ENCODE measurements at places on chromosomes 4 and X.

DNA sequence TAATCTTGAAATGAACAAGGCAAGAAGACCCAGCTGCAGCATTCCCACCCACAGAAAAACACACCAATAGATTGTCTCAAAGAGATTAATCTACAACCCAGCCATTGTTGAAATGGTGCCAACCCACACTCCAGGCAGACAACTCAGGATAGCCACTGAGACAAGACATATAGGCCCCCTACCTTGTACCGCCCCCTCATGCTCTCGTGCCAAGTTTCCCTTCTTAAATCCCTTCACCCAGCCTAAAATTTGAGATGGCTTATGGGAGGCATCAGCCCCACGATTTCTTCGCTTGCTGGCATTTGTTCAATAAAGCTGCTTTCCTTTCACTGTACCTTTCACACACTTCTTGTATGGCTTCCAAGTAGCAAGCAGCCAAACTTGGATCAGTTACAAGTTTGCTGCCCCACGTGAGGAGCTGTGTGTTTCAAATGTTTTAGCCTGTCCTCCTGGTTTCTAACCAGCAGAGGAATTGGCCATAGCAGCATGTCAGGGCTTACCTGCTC lies 1754.1 kb downstream of the C4orf33 start:
- DNase-seq = no peak

DNA sequence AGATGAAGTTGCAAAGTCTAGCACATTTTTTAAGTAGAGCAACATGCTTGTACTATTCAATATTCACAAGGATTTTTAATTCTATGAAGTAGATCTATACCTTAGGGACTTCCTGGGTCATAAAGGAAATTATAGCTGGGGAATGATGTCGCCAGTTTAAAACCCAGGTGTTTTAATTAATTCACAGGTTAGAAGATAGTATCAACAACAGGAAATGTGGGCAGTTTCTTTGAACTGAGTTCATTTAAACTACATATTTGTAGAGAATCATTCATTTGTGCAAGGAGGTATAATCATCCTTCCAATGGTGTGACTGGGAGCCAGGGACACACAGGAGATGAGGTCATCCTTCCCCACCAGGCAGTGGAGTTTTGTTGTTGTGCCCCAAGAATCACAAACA lies 181.3 kb upstream of the KLF3 start:
- DNase-seq = no peak

DNA sequence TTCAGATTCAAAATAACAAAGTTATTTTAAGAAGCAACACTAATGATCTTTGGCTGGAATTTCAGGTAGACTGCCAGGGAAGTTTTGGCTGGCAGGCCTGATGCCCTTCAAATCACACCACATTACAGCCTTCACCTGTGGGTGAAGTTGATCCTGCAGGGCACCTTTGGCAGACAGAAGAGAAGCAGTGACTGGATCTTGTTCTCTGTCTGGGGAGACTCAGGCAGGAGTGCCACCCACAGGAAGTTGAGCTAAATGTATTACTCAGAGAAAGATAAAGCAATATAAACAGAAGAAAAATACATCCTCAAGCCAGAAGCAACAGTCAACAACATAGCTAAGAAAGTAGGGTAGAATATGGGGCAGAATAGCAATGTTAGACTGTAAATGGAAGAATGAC lies 12.8 kb upstream of the CFAP299 start:
- DNase-seq = no peak

- no peak for DNase-seq
Measured at GRCh38 chr4:173504181-173504503, 25.9 kb downstream of the HAND2 start.

DNA sequence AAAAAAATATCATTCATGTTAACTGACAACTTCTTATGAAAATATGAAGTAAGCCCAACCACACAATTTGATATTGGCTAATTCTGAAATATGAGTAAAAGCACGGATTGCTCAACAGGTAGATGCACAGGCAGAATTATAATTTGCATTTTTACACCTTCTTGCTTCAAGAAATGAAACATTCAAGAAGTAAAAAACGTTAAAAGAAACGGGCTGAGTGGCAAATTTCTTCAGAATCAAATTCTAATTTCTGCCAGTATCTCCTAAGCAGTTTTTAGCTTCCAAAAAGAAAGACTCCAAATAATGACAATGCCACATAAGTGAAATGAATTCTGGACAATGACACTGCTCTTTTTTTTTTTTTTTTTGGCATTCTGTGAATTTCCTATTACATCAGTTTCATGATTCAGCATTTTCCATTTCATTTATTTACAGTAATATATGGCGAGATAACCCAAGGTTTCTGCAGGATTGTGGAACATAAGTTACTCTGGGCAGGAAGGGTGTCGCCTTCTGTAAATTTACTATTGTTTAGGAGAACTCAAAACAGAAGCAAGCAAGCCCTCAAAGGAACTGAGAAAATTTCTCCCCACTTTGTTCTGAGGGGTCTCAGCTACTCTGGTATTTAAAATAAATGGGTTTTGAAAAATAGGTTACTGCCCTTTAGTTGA lies 1.4 kb downstream of the SEL1L3 start:
- no peak for DNase-seq

- DNase-seq = no peak
Measured at GRCh38 chr4:122334828-122335227, 44.0 kb upstream of the ADAD1 start.

GRCh38 chr4:11634283-11634682 lies 205.6 kb upstream of the HS3ST1 start:
- no peak for DNase-seq

- no peak for DNase-seq
Measured at GRCh38 chr4:20195071-20195885, 56.4 kb upstream of the SLIT2 start.

- no peak for DNase-seq
Measured at GRCh38 chr4:143482840-143483239, 30.7 kb upstream of the SMARCA5 start.

GRCh38 chr4:8653326-8654000 lies 60.9 kb downstream of the CPZ start:
- no peak for DNase-seq

DNA sequence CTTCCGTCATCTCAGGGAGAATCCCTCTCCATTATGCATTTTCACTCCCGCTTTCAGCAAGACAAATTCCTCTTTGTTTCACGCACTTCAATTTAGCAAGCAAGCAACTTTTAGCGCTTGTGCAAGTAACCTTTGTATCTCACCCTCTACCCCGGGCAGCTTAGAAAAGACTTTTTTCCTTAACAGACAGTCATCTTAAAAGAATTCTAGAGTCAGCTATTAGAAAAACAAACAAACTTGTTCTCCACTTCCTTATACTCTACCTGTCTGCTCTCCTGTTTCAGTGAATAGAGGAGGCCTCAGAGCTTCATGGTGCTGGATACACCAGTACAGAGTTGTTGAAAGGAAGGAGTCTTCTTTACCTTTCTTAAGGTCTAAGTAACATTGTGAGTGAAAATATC lies 12.1 kb downstream of the TIGD2 start:
- no peak for DNase-seq

GRCh38 chrX:135543924-135544323 lies 23.5 kb downstream of the INTS6L start:
- DNase-seq = no peak

DNA sequence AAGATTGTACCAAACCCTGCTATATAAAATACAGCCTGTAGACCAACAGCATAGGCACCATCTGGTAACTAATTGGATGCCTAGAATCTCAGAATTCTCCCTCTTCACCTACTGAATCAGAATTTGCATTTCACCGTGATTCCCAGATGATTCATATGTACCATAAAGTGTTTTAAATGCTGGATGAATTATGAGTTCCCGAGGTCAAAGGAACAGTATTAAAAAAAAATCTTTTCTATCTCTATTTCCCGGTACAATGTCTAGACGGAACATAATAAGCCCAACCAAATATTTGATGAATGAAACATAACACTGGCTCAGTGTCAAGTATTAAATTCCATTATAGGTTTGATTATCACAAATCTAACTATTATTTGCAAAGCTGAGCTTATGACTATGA lies 280.0 kb downstream of the ANKRD50 start:
- no peak for DNase-seq

- no peak for DNase-seq
Measured at GRCh38 chr4:1879485-1879884, 8.3 kb downstream of the NSD2 start.

GRCh38 chr4:1839282-1839681 lies 16.7 kb downstream of the LETM1 start:
- DNase-seq = no peak

DNA sequence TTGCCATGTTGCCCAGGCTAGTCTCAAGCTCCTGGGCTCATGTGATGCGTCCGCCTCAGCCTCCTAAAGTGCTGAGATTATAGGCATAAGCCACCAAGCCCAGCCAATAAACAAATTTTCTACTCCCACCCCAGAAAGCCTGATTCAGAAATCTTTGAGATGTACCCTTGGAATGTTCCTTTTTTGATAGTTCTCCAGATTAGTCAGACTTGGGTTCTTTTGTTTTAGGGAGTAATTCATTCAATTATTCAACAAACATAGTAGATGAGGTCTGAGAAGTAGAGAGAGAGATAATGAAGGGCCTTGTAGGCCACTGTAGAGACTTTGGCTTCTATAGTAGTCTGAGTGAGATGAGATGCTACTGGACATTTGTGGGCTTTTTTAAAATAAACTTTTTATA lies 27.8 kb downstream of the RP2 start:
- DNase-seq = no peak

DNA sequence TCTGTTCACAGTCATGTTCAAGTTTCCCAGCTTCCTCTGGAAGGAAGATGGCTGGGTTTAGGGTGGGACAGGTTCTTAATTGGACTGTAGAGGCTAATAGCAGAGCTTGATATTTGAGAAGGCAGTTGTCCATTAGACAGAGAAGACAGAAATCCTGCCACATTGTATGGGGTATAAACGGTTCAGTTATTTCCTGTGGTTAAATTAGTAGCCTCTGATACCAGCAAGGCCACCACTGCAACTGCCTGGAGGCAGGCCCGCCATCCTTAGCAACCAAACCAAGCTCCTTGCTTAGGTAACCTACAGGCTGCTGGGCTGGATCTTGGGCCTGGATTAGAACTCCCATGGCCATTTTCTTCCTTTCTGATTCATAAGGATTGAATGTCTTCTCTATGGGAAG lies 1367.0 kb downstream of the PCDH7 start:
- no peak for DNase-seq

- DNase-seq = no peak
Measured at GRCh38 chr4:41057467-41057866, 156.9 kb downstream of the APBB2 start.

- DNase-seq = no peak
Measured at GRCh38 chr4:76513482-76513881, 78.5 kb downstream of the SHROOM3 start.

GRCh38 chr4:57605376-57605775 lies 495.2 kb upstream of the IGFBP7 start:
- no peak for DNase-seq

DNA sequence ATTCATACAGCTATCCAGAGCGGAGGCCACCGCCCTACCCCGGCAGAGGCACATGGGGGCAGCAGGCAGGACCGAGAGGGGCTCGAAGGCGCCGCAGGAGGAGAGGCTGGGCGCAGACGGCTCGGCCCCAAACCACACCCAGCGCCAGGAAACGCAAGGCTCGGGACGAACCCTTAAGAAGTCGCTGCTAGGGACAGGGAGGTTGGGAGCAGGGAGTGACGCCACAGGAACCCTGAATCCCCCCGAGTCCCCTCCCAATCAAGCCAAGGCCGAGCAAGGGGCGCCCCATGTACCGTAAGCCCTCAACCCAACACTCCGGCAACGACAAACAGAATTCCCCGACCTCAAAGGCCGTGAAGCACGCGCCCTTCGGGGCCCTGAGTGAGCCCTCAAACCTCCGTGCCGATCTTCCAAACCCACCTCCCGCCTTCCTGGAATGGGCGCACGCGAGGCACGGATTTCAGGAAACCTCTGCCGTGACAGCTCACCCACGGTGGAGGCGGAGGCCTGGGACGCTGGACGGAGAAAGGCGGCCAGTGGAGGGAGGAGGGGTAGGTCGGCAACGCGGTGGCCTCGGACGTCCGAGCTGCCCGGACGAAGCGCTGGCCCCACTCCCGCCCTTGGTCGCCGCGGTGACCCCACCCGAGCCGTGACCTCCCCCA lies 1.8 kb downstream of the ZFYVE28 start:
- DNase-seq = no peak

- DNase-seq = no peak
Measured at GRCh38 chr4:167587361-167587760, 353.1 kb upstream of the SPOCK3 start.

GRCh38 chrX:43958529-43958928 lies 14.7 kb downstream of the NDP start:
- DNase-seq = no peak

- DNase-seq = no peak
Measured at GRCh38 chr4:106266201-106266600, 49.8 kb downstream of the TBCK start.

DNA sequence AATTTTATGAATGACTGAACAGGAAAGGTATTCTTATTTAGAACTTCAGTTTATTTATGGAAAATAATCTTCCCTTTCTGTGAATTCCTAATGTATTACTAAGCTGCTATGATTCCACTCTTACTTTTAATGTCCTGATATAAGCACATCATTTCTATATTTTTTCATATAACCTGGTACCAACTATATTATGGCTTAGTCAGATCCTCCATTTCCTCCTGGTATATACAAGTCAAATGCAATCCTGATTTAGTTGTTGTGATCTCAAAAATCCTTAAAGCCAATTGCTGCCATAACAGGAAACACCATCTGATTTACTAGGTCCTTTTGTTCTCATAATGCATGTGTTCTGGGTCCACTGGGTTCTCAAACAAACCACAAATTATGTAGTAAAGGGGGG lies 26.8 kb downstream of the TRMT2B start:
- no peak for DNase-seq

DNA sequence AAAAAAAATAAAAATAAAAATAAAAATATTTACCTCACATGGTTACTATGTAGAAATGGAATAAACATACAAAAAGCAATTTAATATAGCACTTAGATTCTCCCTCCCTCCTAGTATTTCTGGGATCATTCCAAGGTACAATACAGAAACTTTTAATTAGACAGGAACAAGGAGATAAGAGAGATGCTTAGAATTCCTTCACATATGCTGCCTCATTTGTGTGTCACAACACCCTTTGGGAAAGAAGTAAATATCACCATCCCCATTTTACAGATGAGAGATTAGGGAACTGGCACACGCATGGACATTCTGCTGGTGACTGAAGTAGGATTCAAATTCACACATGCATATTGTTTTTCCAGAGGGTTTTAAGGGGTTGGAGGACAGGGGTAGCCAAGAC lies 164.2 kb downstream of the APBB2 start:
- DNase-seq = no peak

- DNase-seq = no peak
Measured at GRCh38 chrX:23505531-23506303, 161.6 kb upstream of the PRDX4 start.

DNA sequence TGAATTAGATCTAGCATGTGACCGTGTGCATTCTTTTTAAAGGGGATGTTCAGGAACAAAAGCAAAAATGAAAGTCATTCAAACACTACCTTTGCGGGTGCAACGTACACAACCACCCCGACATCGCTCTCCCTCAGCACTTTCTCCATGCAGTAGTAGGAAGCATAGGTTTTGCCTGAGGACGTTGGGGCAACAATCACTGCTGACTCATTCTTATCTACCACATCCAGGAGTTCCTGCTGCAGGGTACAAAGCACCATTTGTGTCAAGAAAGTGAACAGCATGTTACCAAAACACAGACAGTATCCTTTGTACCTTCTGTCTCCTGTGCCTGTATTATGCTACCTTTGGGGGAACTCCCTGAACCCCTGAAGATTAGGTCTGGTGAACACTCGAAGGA lies 58.6 kb downstream of the DDX60L start:
- no peak for DNase-seq

- DNase-seq = no peak
Measured at GRCh38 chr4:145613566-145614232, 5.5 kb upstream of the MMAA start.

- no peak for DNase-seq
Measured at GRCh38 chr4:151687021-151687640, 73.7 kb downstream of the GATB start.
